Stimulated activated CD4-positive, alpha-beta T cell treated with anti-CD3 and anti-CD28 coated beads, Interleukin-2, amount 100 ng/mL, for 24 hours (primary cell): ENCODE measurements at places on chromosomes 3 and 15.

- DNase-seq, result no peak
Observed at GRCh38 chr15:69730281-69731080, 277.9 kb downstream of the RPLP1 start.

DNA sequence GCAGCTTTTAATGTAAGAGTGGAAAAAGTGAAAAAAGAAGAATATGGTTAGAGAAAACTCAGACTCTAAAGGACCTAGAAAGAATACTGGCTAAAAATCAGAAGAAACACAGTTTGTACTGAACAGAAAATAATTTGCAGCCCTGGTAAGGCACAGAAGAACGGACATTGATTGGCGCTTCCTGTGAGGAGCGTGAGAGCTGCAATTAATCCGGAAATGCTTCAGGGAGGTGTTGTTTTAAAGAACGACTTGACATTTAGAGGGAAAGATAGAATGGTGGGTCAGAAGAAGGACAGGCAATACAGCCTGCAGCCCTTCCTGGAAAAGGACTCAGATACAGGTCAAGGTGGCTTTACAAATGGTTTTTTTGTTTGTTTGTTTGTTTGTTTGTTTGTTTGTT is 151.3 kb upstream of the TSC22D2 start:
- DNase-seq, result no peak

DNA sequence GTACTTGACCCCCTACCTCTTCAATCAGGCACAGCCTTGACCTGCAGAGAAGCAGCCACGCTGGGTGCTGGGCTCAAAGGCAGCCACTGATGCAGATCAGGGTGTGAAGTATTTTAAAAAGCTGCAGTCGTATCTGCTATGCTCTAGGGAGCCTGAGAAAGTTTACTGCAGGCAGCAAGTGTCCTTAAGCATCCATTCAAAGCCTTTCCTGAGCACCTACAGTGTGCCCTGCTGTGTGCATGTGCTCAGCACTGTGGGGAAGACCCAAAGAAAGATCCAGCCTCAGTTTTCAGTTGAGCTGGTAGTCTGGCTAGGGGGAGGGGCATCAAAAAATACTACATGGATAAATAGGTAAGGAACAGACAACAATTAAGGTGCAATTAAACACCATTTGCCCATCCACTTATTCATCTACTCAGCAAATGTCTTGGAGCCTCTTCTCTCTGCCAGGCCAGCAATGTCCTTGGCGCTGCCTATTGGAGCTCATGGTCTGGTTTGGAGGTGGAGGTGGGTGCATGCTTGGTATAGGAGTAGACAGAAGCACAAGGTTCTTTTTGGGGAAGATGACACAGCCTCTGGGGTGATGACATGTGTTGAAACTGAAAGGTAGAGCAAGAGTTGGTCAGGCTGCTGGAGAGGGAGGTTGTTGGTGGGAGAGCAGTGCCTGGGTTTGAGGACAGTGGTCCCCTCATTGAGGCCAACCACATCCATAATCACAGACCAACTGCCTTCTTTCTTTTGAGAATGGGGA is 85.9 kb upstream of the PRR23C start:
- DNase-seq, result no peak

GRCh38 chr3:56962206-56962605 is 98.3 kb upstream of the SPATA12 start:
- no peak for DNase-seq

DNA sequence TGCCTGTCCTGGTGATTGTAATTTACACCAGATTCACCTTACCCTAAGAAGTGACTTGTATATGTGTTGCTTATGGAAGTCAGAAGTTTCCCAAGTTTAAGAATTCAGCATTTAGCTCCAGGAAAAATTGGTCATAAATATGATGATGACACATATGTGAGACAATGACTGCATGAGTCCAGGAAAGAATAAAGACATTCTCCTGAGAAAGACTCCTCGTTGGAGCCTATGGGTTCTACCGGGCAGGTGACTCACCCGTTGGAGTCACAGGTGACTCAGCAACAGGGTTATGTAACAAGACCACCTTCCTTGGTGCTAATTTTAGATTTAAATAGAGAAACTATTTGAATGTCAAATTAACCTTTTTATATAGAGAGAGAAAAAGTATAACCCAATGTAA is 662.4 kb downstream of the FHIT start:
- no peak for DNase-seq

DNA sequence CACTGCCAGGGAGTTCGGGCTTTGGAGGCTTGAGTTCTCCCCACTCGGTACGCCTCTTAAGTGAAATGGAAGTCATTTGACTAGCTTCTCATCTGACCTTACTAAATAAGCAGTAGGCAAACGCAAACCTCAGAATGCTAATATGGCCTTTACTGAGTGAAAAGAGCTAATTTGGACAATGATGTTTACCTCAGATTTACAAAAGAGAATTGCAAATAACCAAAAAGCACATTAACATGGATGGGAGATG is 1.6 kb upstream of the RNU6-1 start:
- no peak for DNase-seq
